ENCODE measurements at places on chromosomes 1 and 21.

- no peak for DNase-seq
Measured at GRCh38 chr1:158003406-158003800, 10.0 kb downstream of the KIRREL1 start.

- DNase-seq: no peak
Measured at GRCh38 chr1:60277269-60277668, 203.7 kb upstream of the C1orf87 start.

DNA sequence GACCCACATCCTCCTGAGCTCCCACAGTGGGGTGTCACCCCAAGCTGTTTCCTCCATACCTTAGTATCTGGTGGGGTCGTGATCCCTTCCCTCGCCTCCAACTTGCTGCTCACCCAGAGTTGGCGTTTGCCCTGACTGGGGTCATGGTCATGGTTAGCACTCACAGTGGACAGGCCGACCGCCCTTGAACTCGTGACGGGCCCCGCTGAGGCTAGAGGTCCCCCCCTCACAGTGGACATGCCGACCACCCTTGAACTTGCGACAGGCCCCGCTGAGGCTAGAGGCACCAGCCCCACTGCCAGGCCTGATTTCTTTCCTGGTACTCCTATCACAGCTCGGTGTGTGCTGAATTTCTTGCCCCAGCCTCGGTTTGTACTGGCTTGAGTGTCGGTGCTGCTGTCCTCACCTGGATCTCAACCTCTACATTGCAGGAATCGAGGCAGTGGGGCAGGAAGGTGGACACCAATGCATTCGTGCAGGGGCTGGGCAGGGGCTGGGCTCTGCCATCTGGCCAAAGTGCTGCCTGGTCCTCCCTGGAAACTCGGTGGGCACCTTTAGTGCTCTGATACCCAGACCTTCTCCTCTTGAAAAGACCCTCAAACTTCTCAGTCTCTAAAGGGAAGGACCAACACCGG is 37.5 kb upstream of the AJAP1 start:
- no peak for DNase-seq

GRCh38 chr1:227937031-227937837 is 10.5 kb downstream of the WNT9A start:
- no peak for DNase-seq

- no peak for DNase-seq
Measured at GRCh38 chr1:158801396-158801795, 20.4 kb upstream of the OR6N2 start.

GRCh38 chr1:117049857-117050256 is 10.3 kb upstream of the TTF2 start:
- DNase-seq: no peak

GRCh38 chr1:24980836-24981630 is 51.0 kb upstream of the RUNX3 start:
- DNase-seq: no peak

All from psoas muscle (tissue), 8 donors.